MG63 (cell line): ENCODE measurements at places on chromosomes 7 and 10. TPM values are rescaled to one million over a fixed set of nuclear protein-coding genes. Genes with fewer than 3 reads are reported as not detected.

DNA sequence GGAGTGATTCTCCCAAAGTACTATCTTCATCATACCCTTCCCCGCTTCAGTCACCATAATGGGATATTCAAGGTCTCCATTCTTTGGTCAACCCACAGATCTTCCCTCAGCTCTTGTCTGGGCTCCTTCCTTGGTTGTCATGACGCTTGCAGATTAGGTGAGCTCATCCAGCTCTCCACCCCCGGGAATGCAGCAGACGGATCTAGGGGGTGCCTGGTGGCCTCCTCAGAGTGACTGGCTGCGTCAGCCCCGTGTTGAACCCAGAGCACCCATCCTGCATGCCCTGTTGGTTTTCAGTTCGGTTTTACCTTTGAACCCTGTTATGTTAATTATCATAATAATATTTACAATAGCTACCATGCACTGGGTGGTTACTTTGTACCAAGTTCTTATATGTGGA lies 6.4 kb downstream of the NEURL1 start:
- DNase-seq = no peak

- DNase-seq = no peak
Observed at GRCh38 chr7:158453663-158454062, 134.0 kb downstream of the PTPRN2 start.

Gene MLXIPL
- not detected in 2 replicates for total RNA-seq

Gene MMP21
- not detected in 2 replicates for total RNA-seq

Gene CXCL12
- 16.5 and 18.6 TPM in 2 replicates for total RNA-seq
